Stimulated activated CD4-positive, alpha-beta T cell treated with anti-CD3 and anti-CD28 coated beads, Interleukin-1b, Interleukin-23, amount 100 ng/mL, for 1 hour (primary cell): ENCODE measurements at places on chromosomes 2 and 18.

DNA sequence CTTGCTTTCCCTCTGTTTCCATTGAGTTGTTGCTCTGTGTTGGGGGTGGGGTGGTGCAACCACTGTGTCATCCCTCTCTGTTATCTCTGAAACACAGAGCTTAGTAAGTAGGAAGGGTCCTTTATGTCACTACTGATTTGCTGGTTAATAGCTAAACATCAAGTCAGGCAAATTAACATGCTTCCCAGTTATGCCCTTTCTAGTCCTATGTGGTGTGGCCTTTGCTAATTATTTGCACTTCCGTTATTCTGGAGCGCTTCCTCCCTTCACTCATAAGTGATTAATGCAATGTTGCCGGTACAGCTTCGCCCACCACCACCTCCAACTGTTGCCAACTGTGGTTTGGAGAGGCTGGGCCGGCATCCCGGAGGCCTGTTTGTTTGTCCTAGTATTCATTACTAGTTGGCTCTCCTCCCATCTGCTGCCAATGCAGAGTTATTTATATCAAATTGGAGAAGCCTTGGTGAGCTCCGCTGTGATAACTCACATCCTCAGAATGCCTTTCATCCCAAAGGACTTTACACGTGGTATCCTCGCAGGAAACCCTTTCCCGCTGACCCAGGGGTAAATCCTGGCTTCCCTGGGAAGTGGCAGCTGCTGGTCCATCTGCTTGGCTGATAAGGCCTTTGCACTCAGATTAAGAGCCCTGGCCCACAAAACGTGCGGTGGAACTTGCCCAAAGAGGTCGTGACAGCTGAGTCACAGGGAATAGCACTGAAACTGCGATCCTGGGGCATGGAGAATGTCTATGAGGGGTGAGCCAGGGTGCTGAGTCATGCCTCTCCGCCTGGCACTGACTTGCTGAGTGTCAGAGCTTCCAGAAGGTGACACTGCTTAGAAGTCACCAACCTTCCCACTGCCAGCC is 72.0 kb upstream of the ZCCHC2 start:
- no peak for DNase-seq

- DNase-seq: no peak
Observed at GRCh38 chr2:123359636-123360035, 665.5 kb upstream of the CNTNAP5 start.

DNA sequence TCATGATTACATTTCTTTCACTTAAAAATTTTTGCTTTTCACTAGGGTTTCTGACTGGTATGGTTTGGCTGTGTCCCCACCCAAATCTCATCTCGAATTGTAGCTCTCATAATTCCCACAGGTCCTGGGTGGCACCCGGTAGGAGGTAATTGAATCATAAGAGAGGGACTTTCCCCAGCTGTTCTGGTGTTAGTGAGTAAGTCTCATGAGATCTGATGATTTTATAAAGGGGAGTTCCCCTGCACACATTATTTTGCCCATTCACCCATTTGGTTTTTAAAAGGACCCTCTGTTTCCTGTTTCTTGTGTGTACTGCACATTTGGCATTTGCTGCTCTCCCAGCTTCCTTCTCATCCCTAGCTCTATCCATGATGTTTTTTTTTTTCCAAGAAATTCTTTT is 27.8 kb upstream of the NETO1 start:
- no peak for DNase-seq

- DNase-seq: no peak
Observed at GRCh38 chr18:7755753-7756475, 188.8 kb downstream of the PTPRM start.

DNA sequence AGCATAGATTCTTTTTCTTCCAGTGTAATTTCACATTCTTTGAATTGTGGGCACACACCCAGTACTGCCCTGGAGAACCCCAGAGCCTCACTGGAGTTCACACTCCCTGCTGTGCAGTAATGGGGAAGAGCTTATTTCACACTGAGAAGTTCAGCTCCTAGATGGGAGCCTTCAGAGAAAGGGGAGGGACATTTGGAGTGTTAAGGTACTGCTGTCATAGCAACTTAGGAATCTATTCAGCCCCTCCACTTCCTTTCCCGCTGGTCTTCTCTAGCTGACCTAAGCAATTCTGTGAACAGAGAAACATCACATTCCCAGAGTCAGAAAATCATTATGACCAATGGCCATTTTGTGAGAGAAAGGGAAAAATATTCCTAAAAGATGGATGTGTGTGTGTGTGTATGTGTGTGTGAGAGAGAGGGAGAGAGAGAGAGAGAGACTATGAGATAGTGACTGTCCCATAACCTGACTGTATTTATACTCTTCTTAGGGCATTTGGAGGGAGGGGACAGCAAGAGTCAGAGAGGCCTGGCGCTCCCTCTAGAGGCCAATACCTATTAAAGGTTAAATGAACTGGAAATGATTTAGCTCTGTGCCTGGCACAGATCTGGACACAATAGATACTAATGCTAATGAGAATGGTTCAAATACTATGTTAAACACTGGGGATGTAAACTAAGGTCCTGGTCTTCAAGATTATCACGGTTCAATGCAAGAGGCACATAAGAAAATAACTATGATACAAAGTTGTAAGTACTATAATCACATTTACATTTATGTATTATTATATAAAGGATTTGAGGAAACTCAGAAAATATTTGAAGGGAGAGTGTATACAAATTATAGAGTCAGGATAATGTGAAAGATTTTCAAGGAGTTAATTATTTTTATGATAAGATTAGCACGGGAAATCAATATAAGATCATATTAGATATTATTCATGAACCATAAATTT is 41.5 kb upstream of the RPE start:
- no peak for DNase-seq

GRCh38 chr18:24543795-24544498 is 83.5 kb downstream of the HRH4 start:
- no peak for DNase-seq

DNA sequence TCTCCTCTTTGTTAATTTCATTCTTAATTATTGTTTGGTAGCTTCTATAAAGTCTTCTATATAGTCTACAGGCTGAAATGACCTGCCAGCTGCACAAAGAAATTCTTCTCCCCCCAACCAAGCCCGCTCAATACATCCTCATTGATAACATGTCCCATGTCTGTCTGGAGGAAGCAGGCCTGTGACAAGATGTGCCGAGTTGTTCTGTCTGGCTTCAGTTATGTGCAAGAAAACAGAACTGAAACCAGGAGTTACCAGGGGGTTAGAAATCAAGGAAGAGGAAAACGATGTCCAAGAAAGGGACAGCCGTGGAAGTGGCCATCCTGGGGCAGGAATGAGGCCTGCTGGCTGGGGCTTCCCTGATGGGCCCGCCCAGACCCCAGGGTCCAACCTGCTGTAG is 57.6 kb downstream of the MTCL1 start:
- no peak for DNase-seq

- DNase-seq: no peak
Observed at GRCh38 chr2:47046271-47046670, 108.8 kb downstream of the STPG4 start.

DNA sequence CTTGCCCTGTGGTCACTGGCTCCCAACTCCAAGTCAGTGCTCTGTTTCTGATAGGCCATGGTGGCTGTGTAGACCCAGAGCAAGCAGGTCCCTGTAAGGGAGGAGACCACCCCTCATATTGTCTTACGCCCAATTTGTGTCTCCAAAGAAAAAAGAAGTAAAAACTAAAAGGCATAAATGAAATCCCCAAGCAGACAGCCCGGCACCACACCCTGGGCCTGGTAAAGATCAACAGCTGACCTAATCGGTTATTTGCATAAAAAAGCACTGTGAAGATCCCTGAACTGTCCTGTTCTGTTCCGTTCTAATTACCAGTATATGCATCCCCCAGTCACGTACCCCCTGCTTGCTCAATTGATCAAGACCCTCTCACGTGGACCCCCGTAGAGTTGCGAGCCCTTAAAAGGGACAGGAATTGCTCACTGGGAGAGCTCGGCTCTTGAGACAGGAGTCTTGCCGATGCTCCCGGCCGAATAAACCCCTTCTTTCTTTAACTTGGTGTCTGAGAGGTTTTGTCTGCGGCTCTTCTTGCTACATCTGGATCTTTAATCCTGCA is 364.1 kb upstream of the HS6ST1 start:
- DNase-seq: no peak

DNA sequence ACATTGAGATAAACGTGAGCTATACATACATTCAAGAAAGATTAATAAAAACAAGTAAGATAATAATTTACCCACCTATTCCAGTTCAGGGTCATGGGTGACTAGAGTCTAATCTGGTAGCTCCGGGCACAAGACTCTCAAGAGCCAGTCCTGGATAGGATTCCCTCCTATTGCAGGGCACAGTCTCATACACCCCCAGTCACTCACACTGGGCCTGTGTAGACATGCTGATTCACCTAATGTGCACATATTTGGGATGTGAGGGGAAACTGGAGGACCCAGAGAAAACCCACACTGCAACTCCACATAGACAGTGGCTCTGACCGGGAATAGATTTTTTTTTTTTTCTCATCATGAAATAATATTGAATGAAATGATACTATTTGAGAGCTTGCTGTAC is 81.5 kb upstream of the THUMPD2 start:
- no peak for DNase-seq

- DNase-seq: no peak
Observed at GRCh38 chr2:206023183-206023582, 62.8 kb downstream of the INO80D start.

GRCh38 chr18:48138660-48139430 is 208.4 kb upstream of the SMAD2 start:
- DNase-seq: no peak

DNA sequence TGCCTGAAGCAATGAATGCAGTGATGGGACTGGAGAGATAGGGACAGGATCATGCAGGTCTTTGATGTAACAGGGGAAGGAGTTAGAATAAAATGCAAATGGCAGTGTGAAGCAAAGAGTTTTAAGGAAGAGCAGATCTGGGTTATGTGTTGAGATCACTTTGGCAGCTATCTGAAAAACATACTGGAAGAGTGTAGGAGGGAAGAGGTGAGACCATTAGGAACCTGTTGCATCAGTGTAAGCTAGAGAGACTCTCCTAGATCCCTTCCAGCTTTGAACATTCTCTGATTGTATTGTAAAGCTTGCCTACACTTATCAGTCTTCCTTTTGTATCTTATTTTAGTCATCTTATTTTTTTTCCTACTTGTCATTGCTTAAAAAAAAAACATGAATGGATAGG is 10.5 kb downstream of the ACVR2A start:
- no peak for DNase-seq

DNA sequence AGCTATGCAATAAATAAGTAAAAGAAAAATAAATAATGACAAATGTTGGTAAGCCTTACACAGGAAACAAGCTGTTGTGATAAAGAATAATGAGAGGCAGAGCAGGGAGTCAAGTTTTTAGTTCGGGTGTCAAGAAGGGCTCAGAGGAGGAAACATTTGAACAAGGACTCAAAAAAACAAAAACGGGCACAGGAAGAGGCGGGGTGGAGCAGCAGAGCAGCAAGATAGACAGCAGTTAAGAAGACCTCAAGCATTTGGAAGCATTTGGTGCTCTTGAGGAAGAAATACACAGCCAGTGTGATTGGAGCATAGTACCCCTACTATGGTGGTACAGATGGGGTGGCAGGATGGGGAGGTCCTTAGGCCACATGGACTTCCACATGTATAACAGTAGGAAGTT is 2.8 kb downstream of the TMEM169 start:
- no peak for DNase-seq

DNA sequence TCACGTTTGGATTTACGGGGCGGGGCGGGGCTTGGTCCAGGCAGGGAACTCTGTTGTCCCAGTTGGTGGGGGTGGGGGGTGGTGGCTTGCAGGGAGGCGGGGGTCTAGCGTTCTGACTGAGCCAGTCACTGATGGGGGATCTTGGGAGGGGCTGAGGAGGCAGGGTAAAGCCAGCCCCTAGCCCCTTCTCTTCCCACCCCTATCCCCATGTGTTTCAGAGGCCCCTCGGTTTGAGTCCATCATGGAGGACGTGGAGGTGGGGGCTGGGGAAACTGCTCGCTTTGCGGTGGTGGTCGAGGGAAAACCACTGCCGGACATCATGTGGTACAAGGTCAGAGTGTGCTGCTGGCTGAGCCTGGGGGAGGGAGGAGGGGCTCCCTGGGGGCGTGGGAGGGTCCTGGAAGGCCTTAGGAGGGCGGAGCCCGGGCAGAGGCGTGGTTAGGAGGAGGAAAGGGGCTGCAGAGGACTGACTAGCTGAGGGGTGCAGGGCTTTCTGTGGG is 22.0 kb upstream of the GMPPA start:
- no peak for DNase-seq

DNA sequence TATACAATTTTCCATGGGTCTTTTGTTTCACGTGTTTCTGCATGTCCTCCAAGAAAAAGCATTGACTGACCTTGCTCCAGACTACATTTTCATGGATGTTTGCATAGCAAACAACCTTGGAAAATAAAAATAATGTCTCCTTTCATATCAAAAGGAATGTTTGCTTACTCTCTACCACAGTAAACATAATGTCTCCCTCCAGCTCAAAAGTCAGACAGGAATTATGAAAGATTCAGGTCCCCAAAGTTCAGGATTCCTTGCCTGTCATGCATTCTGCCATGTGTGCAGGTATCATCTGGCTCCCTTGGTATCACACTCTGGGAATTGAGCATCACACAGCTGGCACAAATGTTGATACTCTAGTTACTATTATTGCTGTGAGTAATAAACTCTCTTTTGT is 103.1 kb upstream of the ZC3H15 start:
- no peak for DNase-seq

GRCh38 chr2:240527153-240527750 is 30.5 kb downstream of the ANKMY1 start:
- DNase-seq: no peak

DNA sequence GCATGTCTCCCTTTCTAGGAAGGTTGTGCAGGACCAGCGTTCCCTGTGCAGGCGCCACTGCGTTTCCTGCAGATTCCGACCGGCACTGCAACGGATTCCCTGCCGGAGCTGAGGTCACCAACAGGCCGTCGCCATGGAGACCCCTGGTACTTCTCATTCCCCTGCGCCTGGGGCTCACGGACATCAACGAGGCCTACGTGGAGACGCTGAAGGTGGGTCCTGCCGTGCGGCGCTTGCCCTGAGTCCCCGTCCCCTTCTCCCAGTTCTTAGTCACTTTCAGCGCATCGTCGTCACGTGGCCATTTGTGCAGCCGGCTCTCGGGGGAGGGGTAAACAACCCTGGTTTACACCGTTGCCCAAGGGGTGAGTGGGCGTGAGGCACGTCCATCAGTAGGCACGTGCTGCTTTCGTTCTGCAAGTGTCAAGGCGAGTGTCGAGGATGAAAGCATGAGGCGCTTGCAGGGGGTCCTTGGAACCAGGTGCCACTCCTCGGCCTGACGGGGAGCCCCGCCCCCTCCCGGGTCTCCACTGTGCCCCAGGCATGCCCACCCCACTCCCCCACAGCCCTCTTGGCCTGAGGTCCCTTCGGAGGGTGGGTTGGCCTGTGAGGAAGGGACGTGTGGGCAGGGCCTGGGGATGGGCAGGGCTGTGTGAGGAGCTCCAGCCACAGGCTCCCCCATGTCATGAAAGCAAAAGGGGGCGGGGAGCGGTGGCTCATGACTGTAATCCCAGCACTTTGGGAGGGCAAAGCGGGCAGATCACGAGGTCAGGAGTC is 19.8 kb downstream of the DTYMK start:
- no peak for DNase-seq

- DNase-seq: no peak
Observed at GRCh38 chr2:21710031-21710430, 586.3 kb downstream of the TDRD15 start.

GRCh38 chr2:27080603-27080936 is 2.2 kb downstream of the EMILIN1 start:
- DNase-seq: no peak

- no peak for DNase-seq
Observed at GRCh38 chr2:105156166-105156565, 85.4 kb upstream of the GPR45 start.

GRCh38 chr2:168278424-168278888 is 31.1 kb upstream of the STK39 start:
- no peak for DNase-seq
